T-helper 9 cell (primary cell): ENCODE measurements at places on chromosomes 3 and 15.

- no peak for DNase-seq
Measured at GRCh38 chr15:62807539-62808130, 234.9 kb upstream of the TPM1 start.

GRCh38 chr3:105315144-105315543, 51.6 kb upstream of the ALCAM start:
- no peak for DNase-seq

GRCh38 chr3:29088579-29088978, 192.3 kb upstream of the RBMS3 start:
- no peak for DNase-seq

GRCh38 chr3:143613226-143613625, 235.0 kb downstream of the SLC9A9 start:
- no peak for DNase-seq

DNA sequence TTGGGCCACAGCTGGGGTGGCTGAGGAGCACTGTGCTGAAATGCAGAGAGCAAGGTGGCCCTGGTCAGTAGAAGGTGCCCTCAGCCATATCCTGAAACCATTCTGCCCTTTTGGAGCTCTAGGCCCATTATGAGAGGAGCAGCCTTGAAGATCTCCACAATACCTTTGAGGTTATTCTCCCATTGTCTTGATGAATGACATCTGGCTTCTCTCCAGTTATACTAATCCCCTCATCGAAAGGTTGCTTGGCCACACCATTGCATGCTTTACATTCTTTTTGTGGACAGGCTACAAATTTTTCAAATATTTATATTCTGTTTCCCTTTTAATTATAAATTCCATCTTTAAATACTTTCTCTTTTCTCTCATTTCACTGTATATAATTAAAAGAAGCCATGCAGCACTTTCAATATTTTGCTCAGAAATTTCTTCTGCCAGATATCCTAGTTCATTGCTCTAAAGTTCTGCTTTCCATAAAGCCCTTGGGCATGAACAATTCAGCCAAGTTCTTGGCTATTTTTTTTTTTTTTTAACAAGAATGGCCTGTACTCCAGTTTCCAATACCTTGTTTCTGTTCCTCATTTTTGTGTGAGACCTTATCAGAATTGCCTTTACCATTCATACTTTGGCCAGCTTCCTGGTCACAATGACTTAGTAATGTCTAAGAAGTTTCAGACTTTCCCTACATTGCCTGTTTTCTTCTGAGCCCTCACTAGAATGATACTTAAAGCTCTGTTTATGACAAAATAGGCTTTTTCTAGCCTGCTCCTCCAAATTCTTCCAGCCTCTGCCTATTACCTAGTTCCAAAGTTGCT, 138.9 kb upstream of the SGO1 start:
- DNase-seq = no peak

DNA sequence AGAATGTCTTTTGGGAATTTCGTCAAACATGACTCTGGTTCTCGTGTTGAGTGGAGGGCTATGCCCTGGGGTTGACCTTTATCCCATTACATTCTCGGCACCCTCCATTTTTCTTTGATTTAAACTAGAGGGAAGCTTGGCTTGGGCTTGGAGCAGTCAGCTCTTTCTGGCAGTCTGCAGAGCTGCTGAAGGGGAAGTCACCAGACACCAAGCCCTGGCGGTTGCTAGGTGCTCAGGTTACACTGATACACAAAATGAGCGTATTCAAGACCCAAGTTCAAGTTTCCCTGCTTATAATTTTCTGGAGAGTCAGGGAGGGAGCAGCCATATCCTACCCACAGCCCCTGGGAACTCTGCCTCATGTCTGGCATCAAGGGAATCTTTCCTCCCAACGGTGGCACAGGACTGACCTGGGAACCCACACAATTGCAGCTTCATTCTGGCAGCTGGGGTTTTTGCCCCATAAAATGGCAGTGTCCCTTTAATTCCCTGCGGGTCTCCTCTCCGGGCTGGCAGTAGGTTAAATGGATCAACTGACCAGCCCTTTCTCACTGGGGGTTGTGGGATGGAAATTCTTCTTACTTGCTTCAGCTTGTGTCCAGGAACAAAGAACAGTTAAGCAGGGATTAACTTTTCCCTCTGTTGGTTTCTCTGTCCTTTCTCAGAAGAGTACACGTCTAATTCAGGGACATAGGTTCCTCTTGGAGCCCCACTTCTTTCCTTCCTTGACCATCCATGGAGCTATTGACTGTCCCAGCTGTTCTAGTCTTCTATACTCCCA, 110.0 kb upstream of the DLG1 start:
- DNase-seq = no peak

GRCh38 chr3:189937302-189938127, 183.2 kb downstream of the P3H2 start:
- DNase-seq = no peak

DNA sequence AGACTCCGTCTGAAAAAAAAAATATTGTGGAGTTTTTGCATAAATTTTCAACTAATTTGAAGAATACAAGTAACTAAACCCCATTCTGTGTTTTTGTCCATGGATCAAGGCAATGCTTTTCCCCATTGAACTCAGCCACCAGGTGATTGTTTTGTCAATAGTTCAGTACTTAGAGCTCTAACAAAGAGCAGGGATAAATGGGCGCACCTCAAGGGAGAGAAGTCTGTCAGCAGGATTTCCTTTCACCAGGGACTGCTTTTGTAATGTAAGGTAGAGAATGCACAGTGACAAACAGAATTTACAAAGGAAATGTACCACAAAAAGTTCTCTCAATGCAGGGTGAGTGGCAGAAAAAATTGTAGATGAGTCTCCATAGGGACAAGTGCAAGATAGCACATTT, 10.8 kb upstream of the ATP13A5 start:
- DNase-seq = no peak
